ENCODE measurements at places on chromosomes 3 and 15.

GRCh38 chr3:138962854-138963560 lies 16.0 kb downstream of the FOXL2NB start:
- no peak for DNase-seq

DNA sequence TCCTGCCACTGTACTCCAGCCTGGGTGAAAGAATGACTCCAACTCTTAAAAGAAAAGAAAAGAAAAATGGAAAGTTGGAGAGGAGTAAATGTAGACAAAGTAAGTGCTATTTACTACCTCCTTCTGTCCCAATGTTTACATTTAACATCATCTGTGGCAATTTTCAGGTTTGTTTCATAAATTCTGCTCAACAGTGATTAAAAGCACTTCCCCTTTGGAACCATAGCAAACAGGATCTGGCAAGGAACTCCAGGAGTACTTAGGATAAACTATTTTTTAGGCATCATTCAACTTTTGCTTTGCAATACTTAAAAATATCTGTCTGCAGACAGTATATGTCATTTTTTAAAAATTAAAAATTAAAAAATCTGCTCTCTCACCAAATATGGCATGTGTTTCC lies 5.5 kb upstream of the CX3CR1 start:
- no peak for DNase-seq

- DNase-seq: no peak
Observed at GRCh38 chr3:172257648-172258400, 190.4 kb downstream of the GHSR start.

DNA sequence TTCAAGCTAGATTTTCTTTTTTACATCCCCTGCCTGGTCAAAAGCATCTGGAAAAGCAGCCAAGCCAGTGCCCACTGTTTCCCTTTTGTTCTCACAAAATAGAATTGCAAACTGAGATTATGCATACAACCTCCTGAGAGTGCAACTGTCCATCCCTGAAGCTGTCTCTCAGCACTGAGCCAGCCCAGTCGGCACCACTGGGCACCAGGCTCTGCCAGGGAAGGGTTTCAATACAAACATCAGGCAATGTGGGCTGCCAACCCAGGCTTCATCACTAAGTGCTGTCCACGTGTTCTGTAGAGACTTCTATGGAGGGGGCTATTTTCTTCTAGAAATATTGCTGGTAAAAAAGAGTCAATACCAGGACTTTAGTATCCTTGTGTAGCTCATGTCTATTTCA lies 356.3 kb upstream of the TBL1XR1 start:
- DNase-seq: no peak

DNA sequence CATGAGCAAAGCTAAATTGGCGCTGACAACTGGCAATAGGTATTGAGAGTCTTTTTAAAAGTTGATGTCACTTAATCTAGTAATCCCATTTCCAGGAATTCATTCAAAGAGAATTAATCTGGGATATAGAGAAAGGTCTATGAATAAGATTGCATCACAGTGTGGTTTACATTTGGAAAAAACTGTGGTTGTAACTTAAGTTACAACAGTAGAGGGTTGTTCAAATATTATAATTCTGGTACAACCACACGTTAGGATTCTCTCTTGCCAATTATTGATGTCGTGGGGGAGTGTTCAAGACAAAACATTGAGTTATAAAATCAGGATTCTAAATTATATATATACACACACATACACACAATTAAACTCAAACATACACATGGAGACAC lies 79.8 kb downstream of the LIPC start:
- DNase-seq: no peak
